Activated CD4-positive, alpha-beta T cell treated with anti-CD3 and anti-CD28 coated beads, Interleukin-2, amount 10 ng/mL, durations not matched to agents 7 days and 5 days (primary cell): ENCODE measurements at places on chromosomes 2 and 18. TPM values are rescaled to one million over a fixed set of nuclear protein-coding genes. Genes with fewer than 3 reads are reported as not detected.

- H3K4me1 ChIP-seq: no peaks in the 10 kb centered on the region
- DNase-seq: no peak
- peaks cover 29% of the 10 kb centered on the region for H3K27me3 ChIP-seq
- H3K27ac ChIP-seq: no peak overlapping the region
These were observed 46.0 kb upstream of the FAM136A start for GRCh38 chr2:70347831-70348230.

DNA sequence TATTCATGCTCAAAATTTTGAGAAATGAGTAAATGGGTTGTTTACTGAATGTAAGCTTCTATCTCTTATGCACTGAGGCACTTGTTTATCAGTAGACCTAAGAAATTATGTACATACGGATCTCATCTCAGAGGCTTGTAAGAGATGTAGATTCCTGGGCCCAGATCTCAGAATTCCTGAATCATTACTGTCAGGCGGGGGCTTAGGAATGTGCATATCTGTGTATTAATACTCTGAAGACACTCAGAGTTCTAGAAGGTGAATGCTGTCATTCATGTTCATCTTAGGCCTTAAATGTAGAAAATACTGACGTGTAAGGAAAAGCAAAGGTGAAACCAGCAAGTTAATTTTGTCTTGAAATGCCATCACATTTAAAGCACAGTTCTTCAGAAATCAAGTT, 169.6 kb downstream of the FMNL2 start:
- no peak overlapping the region for H3K27ac ChIP-seq
- H3K4me1 ChIP-seq: peaks cover 6% of the 10 kb centered on the region
- H3K36me3 ChIP-seq: no peaks in the 10 kb centered on the region
- H3K27me3 ChIP-seq: no peaks in the 10 kb centered on the region

- H3K36me3 ChIP-seq: peaks cover 13% of the 10 kb centered on the region
- H3K27ac ChIP-seq: no peak overlapping the region
- no peak for DNase-seq
- H3K27me3 ChIP-seq: no peaks in the 10 kb centered on the region
- peaks cover 26% of the 10 kb centered on the region for H3K4me1 ChIP-seq
These were observed 2.0 kb upstream of the AMMECR1L start for GRCh38 chr2:127887776-127888130.

- no peaks in the 10 kb centered on the region for H3K27me3 ChIP-seq
- no peak for DNase-seq
- H3K36me3 ChIP-seq: no peaks in the 10 kb centered on the region
- H3K4me3 ChIP-seq: no peak overlapping the region
- H3K27ac ChIP-seq: no peak overlapping the region
These were observed 239.6 kb downstream of the TDRD15 start for GRCh38 chr2:21363364-21363763.

GRCh38 chr2:54387059-54387991, 68.8 kb upstream of the SPTBN1 start:
- H3K27me3 ChIP-seq: peaks cover 3% of the 10 kb centered on the region
- H3K4me1 ChIP-seq: no peaks in the 10 kb centered on the region
- no peak overlapping the region for H3K27ac ChIP-seq
- H3K4me3 ChIP-seq: no peak overlapping the region

DNA sequence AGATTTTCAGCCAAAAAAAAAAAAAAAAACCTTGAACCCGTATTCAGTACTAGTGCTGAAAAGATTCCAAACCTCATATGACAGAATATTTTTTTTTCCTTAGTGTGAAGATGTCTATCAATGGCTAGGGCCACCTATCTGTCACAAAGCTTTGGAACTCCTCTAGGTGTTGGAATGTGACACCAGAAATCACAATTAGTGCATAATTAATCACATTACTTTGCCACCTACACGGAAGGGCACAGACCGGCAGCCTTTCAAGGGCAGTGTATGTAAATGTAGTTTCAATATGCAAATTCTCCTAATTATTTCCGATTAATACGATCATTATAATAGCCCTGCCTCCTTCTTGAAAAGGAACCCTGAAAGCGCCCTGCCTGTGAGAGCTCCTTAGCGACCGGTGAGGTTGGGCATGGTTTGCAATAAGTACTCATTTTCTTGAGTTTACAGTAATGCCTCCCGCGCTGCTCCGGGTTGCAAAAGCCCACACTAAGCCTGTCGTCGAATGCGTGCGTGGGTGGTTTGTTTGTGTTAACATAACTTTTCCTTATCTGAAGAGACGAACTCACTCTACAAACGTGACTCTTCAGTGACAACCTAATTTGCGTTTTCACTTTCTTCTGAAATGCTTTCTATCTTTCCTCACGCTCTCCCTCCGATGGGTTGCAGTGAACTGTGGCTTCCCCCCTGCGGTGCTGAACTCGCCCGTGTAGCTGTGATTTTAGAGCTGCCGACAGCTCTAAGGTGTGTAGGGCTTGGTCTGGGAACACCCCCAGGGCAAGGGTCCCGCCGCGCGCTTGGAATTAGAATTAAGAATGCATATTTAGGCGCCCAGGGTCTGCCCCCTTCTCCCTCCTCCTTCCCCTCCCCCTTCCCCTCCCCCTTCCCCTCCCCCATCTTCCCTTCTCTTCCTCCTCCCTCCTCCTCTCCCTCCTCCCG, 765 bp upstream of the ID2 start:
- peaks cover 19% of the 10 kb centered on the region for H3K27me3 ChIP-seq
- H3K4me3 ChIP-seq: peak overlapping the region; percentile 92
- H3K36me3 ChIP-seq: peaks cover 24% of the 10 kb centered on the region
- peak; percentile 78 for DNase-seq
- peaks cover 50% of the 10 kb centered on the region for H3K4me1 ChIP-seq

DNA sequence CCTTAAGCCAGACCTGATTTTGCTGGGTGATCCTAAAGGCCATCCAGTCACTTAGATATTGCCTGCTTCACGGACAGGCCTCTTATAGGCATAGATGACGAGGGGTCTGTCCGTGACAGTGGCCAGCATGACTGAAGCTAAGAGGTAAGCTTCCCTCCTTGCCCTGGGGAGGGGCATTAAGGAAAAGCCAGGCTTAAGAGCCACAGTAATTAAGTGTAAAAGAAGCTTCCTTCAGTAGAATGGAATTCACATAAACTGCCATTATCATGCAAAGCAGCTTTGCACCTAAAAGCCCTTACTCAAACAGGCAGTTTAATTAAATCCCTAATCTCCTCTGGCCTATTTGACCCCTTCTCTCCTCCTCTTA, 99.4 kb upstream of the PKDCC start:
- H3K27ac ChIP-seq: no peak overlapping the region
- H3K36me3 ChIP-seq: no peaks in the 10 kb centered on the region
- no peak overlapping the region for H3K4me3 ChIP-seq
- no peak for DNase-seq

- peaks cover 2% of the 10 kb centered on the region for H3K27me3 ChIP-seq
- H3K4me1 ChIP-seq: peaks cover 5% of the 10 kb centered on the region
- no peak overlapping the region for H3K4me3 ChIP-seq
- no peaks in the 10 kb centered on the region for H3K36me3 ChIP-seq
- DNase-seq: no peak
- H3K27ac ChIP-seq: no peak overlapping the region
These were observed 16.6 kb downstream of the SOWAHC start for GRCh38 chr2:109630441-109631430.

DNA sequence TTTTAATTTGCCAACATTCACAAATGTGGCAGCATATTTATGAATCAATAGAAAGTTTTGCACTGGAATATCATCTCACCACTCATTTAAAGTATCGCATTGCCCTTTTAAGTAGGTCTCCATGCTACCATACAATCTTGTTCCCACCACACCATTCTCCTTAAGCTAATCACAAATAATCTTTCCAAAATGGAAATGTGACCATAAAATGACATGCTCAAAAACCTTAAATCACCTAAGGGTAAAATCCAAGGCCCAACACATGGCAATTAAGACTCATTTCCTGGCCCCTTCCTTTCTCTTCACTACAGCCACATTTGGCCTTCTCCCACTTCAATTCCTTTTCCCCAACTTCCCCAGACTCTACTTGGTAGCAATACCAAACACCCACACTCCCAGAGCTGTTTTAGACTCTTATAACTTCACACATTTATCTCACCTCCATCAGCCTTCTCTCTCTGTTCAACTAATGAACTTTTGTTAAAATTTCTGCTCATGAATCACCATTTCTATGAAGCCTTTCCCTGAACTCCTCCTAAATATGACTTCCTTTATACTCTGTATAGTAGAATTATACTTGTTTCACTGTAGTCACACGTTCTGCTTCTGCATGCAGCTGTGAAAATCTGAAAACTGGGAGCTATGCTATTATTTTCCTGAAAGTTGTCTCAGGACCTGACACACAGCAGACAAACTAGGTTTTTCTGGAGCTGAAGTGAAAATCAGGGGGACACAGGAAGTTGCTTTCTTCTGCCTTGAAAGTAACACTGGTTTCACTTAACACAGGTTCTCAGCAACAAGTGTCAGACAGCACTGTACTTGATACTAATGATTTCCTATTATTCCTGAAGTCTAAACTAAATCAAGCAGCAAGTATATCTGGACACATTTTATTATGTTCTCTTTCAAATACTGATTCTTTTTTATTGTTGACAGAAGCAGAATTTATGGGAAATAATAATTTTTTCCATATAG, 303.9 kb downstream of the ZEB2 start:
- H3K36me3 ChIP-seq: no peaks in the 10 kb centered on the region
- peaks cover 21% of the 10 kb centered on the region for H3K4me1 ChIP-seq
- H3K27me3 ChIP-seq: no peaks in the 10 kb centered on the region
- no peak for DNase-seq
- no peak overlapping the region for H3K27ac ChIP-seq

DNA sequence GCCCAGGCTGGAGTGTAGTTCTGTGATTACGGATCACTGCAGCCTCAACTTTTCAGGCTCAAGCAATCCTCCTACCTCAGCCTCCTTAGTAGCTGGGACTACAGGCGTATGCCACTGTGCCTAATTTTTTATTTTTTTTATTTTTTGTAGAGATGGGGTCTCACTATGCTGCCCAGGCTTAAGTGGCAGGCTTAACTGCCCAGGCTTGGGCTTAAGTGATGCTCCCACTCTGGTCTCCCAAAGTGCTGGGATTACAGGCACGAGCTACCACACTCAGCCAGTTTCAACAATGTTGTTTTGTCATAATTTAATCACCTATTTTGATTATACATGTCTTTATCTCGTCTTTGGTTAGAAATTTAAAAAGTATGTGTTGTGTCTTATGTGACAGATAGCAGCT, 18.2 kb downstream of the UGGT1 start:
- H3K27ac ChIP-seq: no peak overlapping the region
- H3K4me1 ChIP-seq: peaks cover 1% of the 10 kb centered on the region
- no peak for DNase-seq
- H3K36me3 ChIP-seq: peaks cover 32% of the 10 kb centered on the region
- H3K27me3 ChIP-seq: no peaks in the 10 kb centered on the region
- H3K4me3 ChIP-seq: no peak overlapping the region

DNA sequence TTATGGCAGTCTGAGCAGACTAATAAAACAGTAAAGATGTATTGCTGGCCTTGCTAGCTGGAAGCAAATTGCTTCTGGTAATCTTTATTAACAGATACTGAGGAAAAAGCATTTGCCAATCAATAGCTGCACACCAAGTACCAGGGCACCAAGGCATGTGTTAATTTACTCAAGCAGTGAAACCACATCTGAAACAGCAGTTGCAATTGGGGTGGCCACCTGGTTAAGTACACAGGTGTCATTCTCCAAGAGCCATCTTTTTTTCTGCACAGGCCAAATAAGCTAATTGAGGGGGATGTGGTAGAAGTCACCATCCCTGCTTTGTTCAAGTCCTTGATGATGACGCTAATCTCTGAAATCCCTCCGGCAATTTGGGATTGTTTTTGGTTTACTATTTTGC, 8.6 kb upstream of the SEH1L start:
- H3K4me1 ChIP-seq: peaks cover 2% of the 10 kb centered on the region
- H3K27me3 ChIP-seq: peaks cover 1% of the 10 kb centered on the region
- no peak overlapping the region for H3K4me3 ChIP-seq
- no peak for DNase-seq

DNA sequence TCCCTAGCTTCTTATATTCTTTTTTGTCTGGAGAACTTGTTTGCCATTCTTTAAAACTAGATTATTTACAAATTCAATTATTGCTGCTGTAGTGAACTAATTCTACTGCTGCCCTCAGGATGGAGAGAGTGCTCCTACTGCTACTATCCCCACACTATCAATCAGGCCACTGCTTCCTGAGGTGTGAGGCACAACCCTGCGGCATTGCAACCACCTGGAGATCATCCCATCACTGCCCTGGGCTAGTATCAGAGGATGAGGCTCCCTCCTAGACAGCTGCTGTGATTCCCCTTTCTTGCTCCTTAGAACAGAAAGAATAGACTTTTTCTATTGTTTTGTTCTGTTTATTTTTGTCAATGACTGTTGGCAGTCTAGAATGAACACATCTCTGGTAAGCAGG, 146.6 kb downstream of the CDH19 start:
- H3K27ac ChIP-seq: no peak overlapping the region
- H3K4me3 ChIP-seq: no peak overlapping the region
- H3K27me3 ChIP-seq: no peaks in the 10 kb centered on the region
- no peaks in the 10 kb centered on the region for H3K4me1 ChIP-seq
- no peak for DNase-seq

- peaks cover 19% of the 10 kb centered on the region for H3K4me1 ChIP-seq
- no peak overlapping the region for H3K4me3 ChIP-seq
- DNase-seq: no peak
- no peaks in the 10 kb centered on the region for H3K27me3 ChIP-seq
- H3K27ac ChIP-seq: peak overlapping the region; percentile 4
These were observed 27.8 kb upstream of the MLPH start for GRCh38 chr2:237459226-237459625.

DNA sequence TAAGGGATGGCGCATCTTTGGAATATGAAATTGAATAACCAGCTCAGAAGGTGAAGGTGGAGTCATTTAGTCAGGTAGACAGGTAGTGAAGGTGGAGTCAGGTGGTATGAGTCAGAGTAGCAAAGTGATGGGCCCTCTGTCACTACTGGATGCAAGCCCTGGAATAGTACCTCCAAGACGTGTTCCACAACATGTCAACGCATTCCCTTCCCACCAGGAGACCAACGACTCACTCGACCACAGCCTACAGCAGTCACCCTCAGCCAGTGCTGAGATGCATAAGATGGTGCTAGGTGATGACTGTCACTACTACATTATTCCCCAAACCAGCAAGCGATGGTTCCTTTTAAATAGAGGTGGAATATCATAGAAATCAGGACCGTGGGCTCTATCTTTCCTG, 6.8 kb downstream of the CPLX4 start:
- H3K27ac ChIP-seq: no peak overlapping the region
- H3K4me1 ChIP-seq: peaks cover 5% of the 10 kb centered on the region
- H3K36me3 ChIP-seq: no peaks in the 10 kb centered on the region
- peaks cover 36% of the 10 kb centered on the region for H3K27me3 ChIP-seq
- DNase-seq: no peak
- H3K4me3 ChIP-seq: no peak overlapping the region

The RAB31 gene
- total RNA-seq: 0.92 TPM

The B3GNT7 gene
- not detected for total RNA-seq

The ABCA12 gene
- total RNA-seq: not detected

The PROKR1 gene
- not detected for total RNA-seq
